ENCODE measurements at places on chromosomes 7 and 10.
A peak's percentile ranks its signal among the peaks of the same experiment; 100 is the strongest.

DNA sequence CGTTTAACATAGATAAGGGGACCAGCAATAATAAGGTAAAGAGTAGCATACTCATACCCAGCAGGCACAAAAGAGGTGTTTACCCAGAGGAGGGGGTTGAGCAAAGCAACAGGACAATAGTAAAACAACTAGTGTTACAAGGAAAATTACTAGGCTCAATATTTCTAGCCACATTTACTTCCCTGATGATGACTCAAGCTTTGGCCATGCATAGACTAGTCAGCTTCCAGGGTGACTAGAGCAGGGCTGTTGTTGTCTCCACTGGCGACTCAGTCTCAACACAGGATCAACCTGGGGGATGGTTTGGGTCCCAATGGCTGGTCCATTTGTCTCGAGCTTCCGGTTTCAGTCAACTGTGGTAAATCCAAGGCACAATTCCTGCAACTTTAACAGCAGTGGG, 217.7 kb upstream of the KCND2 start:
- no peak for DNase-seq

DNA sequence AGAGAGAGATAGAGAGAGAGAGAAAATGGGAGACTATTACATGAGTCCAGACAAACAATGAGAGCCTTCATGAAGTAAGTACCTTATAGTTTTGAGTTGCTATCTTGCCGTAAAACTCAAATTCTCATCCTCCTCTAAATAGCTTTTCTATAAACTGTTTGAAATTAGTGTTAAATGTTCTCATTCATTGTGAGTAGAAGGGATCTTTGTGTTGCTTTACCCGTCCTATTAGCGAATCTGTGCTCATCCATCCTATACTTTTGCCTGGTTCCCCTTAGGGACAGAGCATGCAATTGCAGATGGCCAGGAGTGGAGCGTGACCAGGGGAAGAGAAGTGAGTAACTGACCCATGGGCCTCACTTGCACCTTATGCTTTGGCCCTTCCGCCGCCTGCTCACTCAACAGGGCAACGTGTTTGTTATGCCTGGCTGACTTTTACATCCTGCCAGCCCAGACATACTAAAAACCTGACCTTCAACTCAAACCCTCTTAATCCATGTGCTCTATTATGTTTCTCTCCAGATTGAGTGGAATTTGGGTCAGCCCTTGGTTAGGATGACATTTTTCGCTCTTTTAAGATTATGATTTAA, 244.2 kb upstream of the YAE1 start:
- no peak for DNase-seq

DNA sequence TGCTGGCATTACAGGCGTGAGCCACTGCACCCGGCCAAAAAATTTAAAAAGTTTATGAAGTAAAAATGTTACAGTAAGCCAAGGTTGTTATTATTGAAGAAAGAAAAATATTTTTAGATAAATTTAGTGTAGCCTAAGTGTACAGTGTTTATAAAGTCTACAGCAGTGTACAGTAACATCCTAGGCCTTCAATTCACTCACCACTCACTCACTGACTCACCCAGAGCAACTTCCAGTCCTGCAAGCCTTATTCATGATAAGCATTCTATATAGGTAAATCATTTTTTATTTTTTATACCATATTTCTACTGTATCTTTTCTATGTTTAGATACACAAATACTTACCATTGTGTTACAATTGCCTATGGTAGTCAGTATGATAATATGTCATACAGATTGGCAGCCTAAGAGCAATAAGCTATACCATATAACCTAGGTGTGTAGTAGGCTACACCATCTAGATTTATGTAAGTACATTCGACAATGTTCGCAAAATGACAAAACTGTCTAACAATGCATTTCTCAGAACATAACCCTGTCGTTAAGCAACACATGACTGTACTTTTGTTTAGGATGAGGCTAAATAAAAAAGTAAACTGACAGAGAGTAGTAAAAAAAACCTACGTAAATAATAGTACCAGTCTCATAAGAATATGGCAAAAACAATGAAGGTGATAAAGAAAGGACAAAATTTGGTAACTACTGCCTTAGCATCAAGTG, 77.8 kb upstream of the FAM133B start:
- DNase-seq: no peak

DNA sequence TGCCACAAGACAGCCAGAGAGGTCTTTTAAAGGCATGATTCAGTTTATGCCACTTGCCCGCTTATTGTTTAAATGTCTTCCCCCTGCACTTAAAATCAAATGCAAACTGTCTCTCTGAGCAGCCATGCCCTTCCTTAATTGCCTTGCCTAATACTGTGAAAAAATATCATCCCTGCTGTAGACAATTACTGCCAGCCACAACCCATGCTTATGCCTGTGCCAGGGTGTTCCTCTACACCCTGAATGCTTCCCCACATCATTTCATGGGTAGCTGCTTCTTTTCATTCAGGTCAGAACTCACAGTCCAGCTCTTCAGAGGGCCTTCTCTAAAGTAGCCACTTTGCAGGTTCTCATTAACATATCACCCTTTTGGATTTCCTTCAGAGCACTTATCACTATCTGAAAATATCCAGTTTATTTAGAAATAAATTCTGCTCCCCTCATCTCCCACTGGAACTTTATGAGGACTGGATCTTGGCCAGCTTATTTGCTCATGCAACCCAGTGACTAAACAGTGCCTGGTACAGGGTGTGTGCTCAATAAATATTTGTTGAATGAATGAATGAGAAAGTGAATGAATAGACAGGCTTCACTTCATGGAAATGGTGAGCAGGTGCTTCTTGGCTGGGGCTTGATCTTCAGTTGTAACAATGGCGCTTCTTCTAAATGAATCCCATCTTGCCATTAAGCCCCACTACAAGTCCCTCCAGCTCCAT, 162.4 kb upstream of the MDFIC start:
- no peak for DNase-seq

GRCh38 chr7:42091461-42092291, 145.3 kb downstream of the GLI3 start:
- no peak for DNase-seq

GRCh38 chr7:27098578-27099451, 3.0 kb upstream of the HOXA1 start:
- no peak for DNase-seq

GRCh38 chr7:102248456-102249395, 37.9 kb upstream of the SH2B2 start:
- no peak for DNase-seq

- DNase-seq: no peak
Measured at GRCh38 chr7:131921016-131921415, 364.6 kb upstream of the PODXL start.

GRCh38 chr7:23055582-23056178, 41.8 kb upstream of the HYCC1 start:
- peak; percentile 9 for DNase-seq

DNA sequence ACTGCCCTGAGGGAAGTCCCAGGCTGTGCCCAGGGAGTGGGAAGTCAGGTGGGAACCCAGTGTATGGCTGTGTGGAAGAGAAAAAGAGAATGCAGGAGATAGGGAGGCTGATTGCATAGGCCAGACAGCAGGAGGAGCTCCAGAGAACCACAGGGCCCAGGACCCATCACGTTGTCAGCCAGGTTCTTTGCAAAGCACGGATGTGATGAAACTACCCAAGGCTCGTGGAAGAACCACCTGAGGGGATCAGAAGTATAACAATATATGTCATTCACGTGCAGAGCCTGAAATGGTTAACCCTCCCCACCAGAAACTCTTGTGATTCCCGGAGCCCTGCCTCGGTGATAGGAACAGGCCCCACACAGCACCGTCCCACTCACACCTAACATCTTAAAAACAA, 83.6 kb downstream of the LARP4B start:
- no peak for DNase-seq

GRCh38 chr7:47572939-47573757, 8.8 kb downstream of the TNS3 start:
- no peak for DNase-seq

DNA sequence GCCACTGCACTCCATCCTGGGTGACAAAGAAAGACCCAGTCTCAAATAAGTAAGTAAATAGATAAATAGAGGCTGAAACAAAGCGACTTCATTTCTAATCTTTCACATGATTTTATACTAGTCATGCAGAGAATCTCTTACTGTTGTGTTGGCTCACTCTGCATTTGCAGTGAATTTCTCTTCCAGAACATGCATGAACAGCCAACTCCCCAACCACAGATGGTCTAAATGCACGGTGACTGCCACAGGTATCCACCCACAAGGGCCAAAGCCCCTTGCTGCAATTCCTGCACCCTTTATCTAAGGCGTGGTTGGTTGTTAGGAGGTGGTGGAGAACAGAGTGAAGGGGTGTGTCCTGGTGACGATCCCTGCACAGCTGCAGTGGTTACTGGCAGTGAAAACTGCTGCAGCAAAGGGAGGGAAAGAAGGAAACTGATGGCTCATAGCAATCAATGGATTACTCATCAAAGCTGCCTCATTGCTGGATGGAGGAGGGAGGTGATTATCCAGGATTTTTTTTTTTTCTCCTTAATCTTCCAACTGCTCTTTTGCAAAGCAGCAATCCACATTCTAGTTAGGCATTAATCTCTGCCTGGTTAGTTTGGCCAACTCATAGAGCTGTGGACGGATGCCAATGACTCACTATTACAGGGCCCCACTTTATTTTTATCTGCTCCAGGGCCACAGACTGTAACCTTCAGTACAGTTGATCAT, 50.6 kb downstream of the PRTFDC1 start:
- DNase-seq: no peak

DNA sequence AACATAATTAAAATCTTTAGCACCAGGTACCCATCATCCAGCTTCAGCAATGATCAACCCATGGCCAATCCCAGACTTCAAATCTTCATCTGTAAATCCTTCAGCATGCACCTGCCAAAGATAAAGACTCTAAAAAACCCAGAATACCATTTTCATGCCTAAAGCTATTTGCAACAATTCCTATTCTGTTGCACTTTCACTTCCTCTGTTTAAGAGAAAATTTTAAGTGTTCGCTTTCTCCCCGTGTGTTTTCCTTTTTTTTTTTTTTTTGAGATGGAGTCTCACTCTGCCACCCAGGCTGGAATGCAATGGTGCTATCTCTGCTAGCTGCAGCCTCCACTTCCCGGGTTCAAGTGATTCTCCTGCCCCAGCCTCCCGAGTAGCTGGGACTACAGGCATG, 31.8 kb upstream of the HTR5A start:
- no peak for DNase-seq

Data from stimulated activated CD8-positive, alpha-beta memory T cell treated with anti-CD3 and anti-CD28 coated beads, Interleukin-4, amount 100 ng/mL, for 4 hours (primary cell).